ENCODE measurements at places on chromosomes 3 and 15. TPM values are rescaled to one million over a fixed set of nuclear protein-coding genes. Genes with fewer than 3 reads are reported as not detected.

The IL17RC gene
- 40.7 TPM for total RNA-seq

DNA sequence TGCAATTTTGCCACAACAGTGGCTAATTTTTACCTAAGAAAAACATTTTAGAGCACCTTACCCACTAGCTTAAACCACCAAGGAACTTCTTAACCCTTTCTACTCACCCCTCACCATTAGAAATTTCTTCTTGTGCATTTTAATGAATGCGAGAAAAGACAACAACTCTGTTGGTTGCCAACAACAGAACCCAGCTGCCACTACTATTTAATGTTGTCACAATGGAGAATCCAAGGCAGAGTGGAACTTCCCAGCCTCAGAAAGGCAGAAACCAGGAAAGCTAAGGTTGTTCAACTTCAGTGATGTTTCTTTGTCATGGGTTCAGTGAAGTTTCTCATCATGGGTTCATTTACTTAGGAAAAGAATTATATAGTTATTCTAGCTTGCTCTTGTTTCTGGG, 325.2 kb upstream of the ARL6 start:
- H3K27ac ChIP-seq, result no peak overlapping the region
- no peaks in the 10 kb centered on the region for H3K36me3 ChIP-seq
- no peak overlapping the region for H3K4me3 ChIP-seq
- no peaks in the 10 kb centered on the region for H3K4me1 ChIP-seq

DNA sequence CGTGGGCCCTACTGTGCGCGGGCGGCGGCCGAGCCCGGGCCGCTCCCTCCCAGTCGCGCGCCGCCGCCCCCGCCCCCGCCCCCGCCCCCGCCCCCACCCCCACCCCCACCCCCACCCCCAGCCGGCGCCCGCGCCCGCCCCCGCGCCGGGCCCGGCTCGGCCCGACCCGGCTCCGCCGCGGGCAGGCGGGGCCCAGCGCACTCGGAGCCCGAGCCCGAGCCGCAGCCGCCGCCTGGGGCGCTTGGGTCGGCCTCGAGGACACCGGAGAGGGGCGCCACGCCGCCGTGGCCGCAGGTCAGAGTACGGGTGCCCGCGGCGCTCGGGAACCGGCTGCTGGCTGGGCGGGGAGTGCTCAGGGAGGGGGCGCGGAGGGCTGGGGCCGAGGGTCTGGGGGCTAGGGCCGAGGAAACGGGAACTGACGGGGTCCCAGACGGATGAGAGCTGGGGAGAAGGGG, 1.1 kb upstream of the PPARG start:
- H3K27me3 ChIP-seq, result peaks cover 11% of the 10 kb centered on the region
- no peak overlapping the region for H3K4me3 ChIP-seq
- H3K27ac ChIP-seq, result peak overlapping the region; percentile 61
- DNase-seq, result peak; percentile 24

DNA sequence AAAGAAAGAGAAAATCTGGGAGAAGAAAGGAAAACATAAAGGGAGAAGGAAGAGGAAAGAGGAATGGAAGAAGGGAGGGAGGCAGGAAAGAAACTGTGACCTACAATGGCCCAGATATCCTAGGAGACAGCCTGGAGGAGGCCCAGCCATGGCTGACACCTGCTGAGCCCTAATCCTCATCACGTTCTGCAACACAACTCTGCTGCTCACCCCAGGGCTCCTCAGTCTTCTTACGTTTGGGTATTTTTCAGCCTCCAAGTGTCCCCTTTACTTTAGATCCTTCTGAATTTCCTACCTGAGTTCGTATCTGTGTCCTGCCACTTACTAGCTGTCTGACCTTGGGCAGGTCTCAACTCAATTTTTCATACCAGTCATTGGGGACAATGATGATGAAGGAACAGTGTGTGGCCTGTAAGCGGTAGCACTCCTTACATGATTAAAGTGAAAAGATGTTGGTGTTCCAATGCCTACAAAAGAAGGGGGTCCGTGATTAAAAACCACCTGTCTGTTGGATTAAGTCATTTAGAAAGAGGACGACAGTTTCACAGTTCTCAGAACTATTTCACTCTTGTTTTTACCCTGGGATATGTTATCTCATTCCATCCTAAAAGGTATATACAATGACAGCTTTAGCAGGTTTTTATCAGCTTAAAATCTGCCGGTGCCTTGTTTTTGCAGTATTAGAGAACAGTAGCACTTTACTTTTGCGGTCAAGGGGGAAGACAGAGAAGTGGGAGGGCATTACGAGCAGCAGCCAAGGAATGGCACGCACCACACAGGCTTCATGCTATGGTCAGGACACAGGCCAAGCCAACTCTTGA, 47.4 kb downstream of the CCR4 start:
- no peak overlapping the region for H3K4me3 ChIP-seq
- H3K27me3 ChIP-seq, result no peaks in the 10 kb centered on the region
- DNase-seq, result no peak
- no peaks in the 10 kb centered on the region for H3K4me1 ChIP-seq
- H3K36me3 ChIP-seq, result no peaks in the 10 kb centered on the region
- H3K27ac ChIP-seq, result no peak overlapping the region

The KBTBD12 gene
- 3.4 TPM for total RNA-seq

- H3K36me3 ChIP-seq, result no peaks in the 10 kb centered on the region
- H3K27me3 ChIP-seq, result no peaks in the 10 kb centered on the region
- no peak for DNase-seq
Measured at GRCh38 chr3:87161417-87161816, 65.7 kb upstream of the CHMP2B start.

- H3K36me3 ChIP-seq, result no peaks in the 10 kb centered on the region
- H3K27ac ChIP-seq, result no peak overlapping the region
- no peak overlapping the region for H3K4me3 ChIP-seq
- no peaks in the 10 kb centered on the region for H3K27me3 ChIP-seq
Measured at GRCh38 chr15:51312166-51313073, 26.0 kb downstream of the CYP19A1 start.

DNA sequence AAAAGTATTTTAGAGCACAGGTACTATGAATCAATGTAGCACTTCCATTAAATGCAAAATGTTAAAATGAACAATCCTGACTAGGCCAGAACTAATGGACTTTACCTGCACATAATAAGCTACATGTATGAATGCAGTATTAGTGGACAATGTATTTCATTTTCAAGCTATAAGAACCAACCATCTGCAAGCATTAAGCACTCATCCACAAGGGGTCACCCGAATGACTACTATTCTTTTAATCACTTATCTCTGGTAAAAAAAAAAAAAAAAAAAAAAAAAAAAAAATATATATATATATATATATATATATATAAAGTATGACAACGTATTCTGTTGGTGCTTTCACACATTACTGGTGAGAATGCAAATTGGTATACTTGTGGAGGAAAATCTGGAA, 7.2 kb downstream of the HERC1 start:
- no peaks in the 10 kb centered on the region for H3K36me3 ChIP-seq
- no peaks in the 10 kb centered on the region for H3K27me3 ChIP-seq
- H3K27ac ChIP-seq, result no peak overlapping the region
- peaks cover 5% of the 10 kb centered on the region for H3K4me1 ChIP-seq
- DNase-seq, result no peak
- H3K4me3 ChIP-seq, result no peak overlapping the region
